ENCODE measurements at places on chromosomes 4 and X.

DNA sequence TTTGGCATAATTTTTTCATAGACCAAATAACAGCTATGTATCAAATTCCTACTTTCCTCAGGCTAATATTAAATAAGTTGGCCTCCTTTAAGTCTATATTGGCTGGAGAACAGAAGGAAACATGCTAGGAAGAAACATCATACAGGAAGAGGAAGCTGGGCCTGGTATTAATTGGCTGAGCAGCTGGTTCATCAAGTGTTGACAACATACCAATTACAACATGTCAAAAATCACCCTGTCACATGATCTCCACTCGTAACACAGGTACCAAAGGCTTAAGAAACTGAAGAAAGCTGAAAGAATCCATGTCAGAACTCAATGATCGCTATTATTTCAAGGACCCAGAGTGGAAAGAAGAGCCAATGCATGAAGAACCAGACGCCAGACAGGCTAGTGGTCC is 10.5 kb downstream of the WDFY3 start:
- no peak for DNase-seq

GRCh38 chrX:137565921-137566745 is at the start of gene ZIC3:
ZIC3 (plus strand) TSS chrX:137566127; CDS start chrX:137566692, 565 bp downstream.
- no peak for DNase-seq

DNA sequence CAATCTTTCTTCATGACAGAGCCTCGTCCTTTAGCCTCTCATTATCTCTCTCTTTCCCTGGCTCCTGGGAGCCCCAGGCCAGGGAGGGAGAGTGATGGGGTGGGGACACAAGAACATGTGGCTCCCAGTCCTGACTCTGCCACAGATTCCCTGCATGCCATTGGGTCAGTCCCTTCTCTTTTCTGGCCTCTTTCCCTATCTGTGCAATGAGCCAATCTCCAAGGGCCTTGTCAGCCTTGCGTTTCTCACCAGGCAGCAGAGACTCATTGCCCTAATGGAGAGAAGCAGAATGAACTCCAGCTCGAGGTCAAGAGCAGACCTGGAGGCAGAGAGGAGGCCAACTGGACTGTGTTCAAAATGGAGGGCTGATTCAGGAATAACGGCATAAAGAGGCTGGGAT is 38.4 kb upstream of the PJA1 start:
- no peak for DNase-seq

DNA sequence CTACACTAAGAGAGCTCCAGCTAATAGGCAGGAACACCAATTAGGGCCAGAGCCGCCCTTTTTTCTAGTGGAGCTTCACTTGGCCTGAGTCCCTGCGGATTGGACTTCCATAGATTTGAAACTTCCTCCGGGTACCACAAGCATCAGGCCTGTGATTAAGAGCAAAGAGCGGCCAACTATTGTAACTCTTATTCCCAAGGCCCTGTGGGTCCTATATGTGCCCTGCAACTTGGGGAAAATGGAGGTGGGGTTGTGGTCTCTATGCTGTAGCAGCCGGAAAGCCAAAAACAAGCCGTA is at the start of gene NCBP2L:
Gene NCBP2L (plus strand): TSS at position 198 of the 297 bp plus-strand sequence. CDS start 16,488 bp downstream, outside the sequence.
- DNase-seq = no peak

GRCh38 chr4:90543419-90544170 is 416.4 kb downstream of the CCSER1 start:
- DNase-seq = peak; percentile 24

GRCh38 chr4:55347610-55348228 is 1.7 kb downstream of the SRD5A3 start:
- DNase-seq = no peak

DNA sequence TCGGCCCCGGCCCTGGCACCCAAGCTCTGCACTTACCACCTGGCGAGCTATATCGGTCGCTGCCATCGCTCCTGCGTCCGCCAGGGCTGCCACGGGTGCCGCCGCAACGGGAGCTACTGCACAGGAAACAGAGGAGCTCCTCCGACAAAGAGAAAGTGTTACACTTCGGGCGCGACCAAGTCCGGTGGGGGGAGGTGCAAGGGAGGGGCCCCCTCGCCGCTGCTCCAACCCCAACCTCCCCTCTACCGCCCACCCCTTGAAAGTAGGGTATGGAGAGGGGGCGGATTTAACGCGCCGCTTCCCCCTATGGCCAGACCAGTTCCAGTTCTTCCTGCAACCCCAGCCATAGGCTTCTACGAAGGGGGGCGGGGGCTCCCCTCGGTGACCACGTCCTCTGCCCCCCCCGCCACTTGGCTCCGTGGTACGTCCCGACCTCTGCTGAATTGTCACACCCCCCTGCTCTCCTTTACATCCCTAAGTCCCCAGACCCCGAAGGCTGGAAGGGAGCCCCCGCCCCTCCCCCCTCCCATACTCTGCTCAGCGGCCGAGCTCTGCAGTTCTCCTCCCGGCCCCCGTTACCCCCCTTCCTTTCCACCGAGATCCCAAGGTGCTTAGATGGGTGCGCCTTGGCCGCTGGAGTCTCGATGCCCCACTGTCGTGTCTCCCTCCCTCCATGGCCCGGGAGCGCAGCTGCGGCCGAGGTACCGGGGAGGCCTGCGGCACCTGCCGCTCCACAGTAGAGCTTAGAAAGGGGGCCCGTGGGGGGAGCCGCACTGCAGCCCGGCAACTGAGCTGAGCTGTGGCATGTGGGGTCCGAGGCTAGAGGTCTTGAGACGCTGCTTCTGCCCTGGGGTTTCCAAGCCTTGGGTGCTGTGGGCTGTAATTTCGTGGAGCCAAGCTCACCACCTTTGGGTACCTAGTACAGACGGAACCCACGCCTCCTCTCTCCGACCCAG is at the start of gene SEPTIN6:
Gene SEPTIN6 (minus strand): TSS at position 129 of the 956 bp plus-strand sequence. CDS start 63 bp downstream, at position 66.
- DNase-seq = no peak

GRCh38 chrX:136825771-136826170 is 45.0 kb upstream of the ARHGEF6 start:
- DNase-seq = no peak

DNA sequence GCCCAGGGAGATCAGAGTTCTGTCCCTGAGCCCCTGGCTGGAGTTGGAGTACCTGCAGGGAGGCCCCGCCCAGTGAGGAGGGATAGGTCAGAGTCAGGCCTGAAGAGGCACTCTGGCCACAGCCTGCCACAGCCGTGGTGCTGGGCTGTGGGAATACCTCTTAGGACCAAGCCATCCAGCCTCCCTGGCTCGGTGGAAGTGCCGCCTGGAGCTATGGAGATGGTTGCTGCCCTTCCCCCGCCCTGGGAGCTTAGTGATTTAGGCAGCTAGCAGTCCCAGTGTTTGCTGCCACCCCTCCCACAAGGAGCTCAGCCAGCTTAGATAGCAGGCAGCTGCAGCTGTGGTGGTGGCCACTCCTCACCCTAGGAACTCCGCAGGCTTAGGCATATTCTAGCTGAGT is 446.3 kb upstream of the GNPDA2 start:
- no peak for DNase-seq

- DNase-seq = no peak
Observed at GRCh38 chr4:26022346-26023202, 108.6 kb downstream of the SMIM20 start.

GRCh38 chrX:10483191-10483831 is 137.1 kb downstream of the MID1 start:
- no peak for DNase-seq

DNA sequence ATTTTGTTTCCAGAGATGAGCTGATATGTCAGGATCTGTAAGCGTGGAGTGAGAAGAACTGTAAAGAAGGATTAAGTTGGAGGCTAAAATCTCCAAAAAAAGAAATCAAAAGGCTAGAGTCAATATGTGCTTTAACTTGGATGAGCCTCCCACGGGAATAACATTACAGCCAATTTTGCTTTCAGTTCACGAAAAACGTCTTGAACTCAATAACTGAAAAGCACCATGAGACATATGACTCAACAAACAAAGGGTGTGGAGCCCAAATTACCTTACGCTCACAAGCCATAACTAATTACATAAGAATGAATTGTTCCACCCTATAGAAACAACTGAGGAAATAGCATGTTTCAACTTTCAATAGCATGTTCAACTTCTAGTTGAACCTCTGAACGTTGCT is 22.3 kb downstream of the TMPRSS11D start:
- no peak for DNase-seq

DNA sequence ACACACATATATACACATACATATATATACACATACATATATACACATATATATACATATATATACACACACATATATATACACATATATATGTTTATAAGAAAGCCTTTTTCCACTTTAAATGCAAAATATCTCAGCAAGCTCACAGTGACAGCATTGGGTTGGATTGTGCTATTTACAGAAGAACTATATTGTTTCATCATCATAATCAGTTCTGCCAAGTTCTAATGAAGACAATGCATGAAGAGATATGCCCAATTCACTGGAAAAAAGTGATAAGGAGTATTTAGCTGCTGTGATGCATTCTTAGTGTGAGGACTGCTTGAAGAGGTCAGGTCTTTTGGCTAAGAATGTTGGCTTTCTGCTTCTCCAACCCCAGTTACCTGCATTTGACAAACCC is 54.4 kb downstream of the RNF150 start:
- DNase-seq = no peak

- no peak for DNase-seq
Observed at GRCh38 chr4:185246453-185246852, 37.1 kb downstream of the SNX25 start.

GRCh38 chr4:40055511-40055862 is 1.2 kb upstream of the N4BP2 start:
- DNase-seq = no peak

GRCh38 chr4:154184238-154184637 is 307.4 kb downstream of the DCHS2 start:
- DNase-seq = no peak

DNA sequence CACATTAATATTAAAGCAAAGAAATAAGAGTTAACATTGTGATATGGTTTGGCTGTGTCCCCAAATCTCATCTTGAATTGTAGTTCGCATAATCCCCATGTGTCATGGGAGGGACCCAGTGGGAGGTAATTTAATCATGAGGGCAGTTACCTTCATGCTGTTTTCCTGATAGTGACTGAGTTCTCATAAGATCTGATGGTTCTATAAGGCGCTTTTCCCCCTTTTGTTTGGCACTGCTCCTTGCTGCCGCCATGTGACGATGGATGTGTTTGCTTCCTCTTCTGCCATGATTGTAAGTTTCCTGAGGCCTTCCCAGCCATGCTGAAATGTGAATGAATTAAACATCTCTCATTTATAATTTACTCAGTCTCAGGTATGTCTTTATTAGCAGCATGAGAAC is 153.8 kb upstream of the GALNT7 start:
- DNase-seq = no peak

- DNase-seq = no peak
Observed at GRCh38 chr4:150681063-150681462, 99.1 kb downstream of the MAB21L2 start.

GRCh38 chrX:9785254-9785943 is 830 bp upstream of the SHROOM2 start:
- no peak for DNase-seq

DNA sequence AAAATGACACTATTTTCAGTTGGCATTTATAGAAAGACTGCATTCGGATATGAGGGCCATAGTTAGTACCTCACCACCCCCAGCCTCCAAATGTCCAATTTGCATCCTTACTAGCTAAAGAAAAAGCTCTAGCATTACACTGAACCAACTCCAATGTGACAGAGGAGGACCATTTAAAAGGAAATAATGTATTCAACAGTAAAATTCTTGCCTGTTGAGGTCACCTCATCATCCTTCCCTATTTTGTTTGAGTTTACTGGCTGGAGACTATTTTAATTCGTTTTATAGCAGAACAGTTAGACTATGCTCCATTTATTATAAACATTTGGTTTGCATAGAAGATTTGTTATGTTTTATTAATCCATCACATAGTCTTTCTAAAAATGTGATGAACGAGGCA is 88.2 kb upstream of the PPARGC1A start:
- no peak for DNase-seq

Measured in NCI-H187 treated with DMSO at 0.1 percent for 48 hours (cell line).